ENCODE measurements at places on chromosomes 6 and 20. TPM values are rescaled to one million over a fixed set of nuclear protein-coding genes. Genes with fewer than 3 reads are reported as not detected.

Gene FAM209A
- total RNA-seq, result not detected

Gene HLA-DRA
- 0.26 TPM for total RNA-seq

Gene SYNJ2
- total RNA-seq, result 74.0 TPM

Gene BANF2
- total RNA-seq, result not detected

Data from articular chondrocyte of knee joint (primary cell).